ENCODE measurements at places on chromosomes 3 and 15.

DNA sequence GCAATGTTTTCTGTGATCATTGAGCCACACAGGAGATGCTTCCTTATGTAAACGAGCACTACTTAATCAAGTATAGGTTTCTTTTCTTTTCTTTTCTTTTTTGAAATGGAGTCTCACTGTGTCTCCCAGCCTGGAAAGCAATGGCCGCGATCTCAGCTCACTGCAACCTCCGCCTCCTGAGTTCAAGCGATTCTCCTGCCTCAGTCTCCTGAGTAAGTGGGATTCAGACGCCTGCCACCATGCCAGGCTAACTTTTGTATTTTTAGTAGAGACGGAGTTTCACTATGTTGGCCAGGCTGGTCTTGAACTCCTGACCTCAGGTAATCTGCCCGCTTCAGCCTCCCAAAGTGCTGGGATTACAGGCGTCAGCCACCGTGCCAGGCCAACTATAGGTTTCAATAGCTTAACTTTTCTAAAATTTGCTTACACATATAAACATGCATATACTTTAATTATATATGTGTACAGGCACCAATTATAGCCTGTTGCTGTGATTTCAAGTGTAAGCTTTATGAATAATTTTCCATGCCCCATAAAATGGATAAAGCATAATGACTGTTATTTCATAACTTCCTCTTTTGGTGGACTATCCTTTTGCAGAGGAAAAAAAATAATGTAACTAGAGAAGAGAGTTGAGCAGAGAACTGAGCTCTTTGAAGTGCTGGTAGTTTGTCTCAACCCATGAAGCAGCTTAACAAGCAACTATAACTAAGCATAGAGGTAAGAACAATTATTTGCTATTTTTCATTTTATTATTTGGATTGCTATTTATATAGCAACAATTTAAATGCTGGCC, 24.8 kb upstream of the MBNL1 start:
- DNase-seq, result no peak

GRCh38 chr15:51736751-51737521, 519 bp downstream of the LYSMD2 start:
- DNase-seq, result peak; percentile 42

DNA sequence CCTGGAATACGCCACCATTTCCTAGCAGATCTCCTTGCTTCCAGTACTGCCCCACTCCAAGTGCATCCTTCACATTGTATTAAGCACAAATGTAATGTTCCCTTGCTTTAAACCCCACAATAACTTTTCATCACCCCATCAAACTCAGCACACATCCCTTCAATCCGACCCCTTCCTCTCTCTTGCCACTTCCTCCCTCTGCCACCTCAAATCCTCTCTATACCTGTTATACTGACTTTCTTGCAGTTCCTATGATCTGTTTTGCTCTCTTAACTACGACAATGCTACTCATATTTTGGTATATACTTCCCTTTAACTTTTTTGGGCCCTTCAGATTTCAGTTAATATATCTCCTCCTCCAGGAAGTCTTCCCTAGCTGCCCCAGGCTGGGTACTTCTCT, 14.1 kb downstream of the PARL start:
- DNase-seq, result no peak

DNA sequence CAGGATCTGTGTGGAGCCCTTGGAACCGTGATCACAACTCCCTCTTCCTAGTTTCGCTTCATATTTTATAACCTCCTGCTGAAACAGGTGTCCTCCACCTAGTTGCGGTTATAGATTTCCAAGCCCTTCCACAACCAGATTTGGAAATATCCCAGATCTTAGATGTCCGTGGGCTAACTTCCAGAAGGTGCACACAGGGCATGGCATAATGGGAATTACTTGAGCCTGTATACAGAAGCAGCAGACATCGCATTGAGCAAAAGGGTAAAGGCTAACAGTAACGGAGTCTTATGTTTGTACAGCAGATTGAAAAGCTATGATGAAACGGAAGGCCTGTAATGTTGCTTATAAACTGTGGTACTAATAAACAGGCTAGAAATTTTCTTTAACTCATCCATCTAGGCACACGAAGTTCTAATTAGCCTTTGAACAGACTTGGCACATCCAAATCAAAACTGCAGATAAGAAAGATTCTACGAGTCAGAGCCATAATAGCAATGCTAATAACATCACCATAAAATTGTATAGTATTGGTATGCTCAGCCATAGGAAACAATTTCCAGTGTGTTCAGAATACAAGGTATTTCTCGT, 1.2 kb upstream of the USF3 start:
- no peak for DNase-seq

- DNase-seq, result no peak
Measured at GRCh38 chr3:186366206-186366605, 4.2 kb upstream of the DGKG start.

GRCh38 chr3:129582799-129583198, 23.7 kb downstream of the PLXND1 start:
- no peak for DNase-seq

DNA sequence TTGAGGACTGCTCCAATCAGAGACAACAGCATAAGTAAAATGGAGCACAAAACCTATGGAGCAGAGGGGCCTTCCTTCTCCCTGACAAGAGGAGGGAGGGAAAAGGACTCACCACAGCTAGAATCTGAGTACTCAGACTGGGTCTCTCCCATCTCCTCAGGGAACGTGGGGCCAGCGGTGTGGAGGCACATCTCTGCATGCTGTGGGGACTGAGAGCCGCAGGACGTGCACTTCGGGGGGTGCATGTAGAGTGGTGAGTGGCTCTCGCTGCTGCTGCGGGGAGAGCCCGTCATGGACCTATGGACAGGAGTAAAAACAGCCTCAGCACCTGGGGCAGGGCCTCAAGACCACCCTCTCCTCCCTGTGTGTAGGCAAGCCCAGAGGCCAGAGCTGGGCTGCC, 17.0 kb downstream of the BCL6 start:
- DNase-seq, result no peak

DNA sequence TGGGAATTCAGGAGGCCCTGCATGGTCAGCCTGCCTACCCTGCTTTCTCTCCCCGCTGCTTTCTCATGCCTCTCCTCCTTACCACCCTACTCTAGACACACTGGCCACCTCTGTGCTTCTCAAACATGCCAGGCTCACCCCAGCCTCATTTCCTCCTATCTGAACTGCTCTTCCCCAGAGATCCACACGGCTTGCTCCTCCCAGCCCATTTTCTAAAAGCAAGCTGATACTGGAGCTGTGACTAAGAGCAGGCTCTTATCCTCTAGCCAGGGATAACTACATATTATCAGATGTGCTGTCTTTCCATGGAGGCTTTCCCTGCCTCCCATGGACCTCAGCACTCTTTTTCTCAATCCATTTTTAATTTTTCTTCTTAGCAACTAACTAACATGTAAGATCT, 85.9 kb downstream of the BOC start:
- no peak for DNase-seq

DNA sequence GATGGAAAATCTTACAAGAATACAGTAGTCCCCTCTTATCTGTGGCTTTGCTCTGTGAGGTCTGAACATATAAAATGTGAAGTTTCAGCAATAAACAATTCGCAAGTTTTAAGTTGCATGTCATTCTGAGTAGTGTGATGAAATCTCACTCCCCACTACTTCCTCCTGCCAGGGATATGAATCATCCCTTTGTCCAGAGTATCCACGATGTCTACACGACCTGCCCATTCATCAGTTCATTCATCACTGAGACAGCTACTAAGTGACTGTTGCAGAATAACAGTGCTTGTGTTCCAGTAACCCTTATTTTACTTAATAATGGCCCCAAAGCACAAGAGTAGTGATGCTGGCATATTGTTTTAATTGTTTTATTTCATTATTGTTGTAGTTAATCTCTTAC, 489.2 kb upstream of the UBE2E2 start:
- no peak for DNase-seq

- DNase-seq, result no peak
Measured at GRCh38 chr15:76575274-76575673, 238.7 kb downstream of the ISL2 start.

DNA sequence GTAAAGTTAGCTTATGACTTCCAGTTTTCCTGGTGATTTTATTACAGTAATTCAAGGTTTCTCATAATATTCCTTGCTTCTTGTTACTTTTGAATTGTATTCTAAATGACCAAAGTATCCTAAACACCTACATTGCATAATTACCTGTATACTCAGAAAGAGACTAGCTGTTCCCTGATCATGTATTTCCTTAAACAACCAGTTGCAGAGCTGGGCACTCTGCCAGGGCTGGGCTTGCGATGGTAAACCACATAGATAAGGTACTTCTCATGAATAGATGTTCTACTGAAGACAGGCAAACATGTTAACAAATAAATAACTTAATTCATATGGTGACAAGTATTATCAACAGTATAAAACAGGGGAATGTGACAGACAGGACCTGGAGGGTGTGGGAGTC, 142.3 kb upstream of the WNT5A start:
- no peak for DNase-seq

DNA sequence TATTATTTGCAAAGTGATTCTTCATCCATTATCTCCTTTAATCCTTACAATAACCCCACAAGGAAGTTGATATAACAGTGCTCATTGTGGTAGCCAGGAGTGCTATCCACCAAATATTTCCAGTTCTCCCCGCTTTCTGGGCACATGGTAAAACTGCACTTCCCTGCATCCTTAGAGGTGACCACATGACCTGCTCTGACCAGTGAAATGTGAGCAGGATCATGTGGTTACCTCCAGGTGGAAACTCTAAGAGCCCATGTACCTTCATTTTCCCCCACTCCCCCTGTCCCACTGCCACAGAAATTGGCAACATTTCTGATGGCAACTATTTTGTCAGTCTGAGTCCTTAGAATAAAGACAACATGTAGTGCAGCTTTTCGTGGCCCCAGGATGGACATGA, 89.7 kb downstream of the MRPL46 start:
- DNase-seq, result no peak

DNA sequence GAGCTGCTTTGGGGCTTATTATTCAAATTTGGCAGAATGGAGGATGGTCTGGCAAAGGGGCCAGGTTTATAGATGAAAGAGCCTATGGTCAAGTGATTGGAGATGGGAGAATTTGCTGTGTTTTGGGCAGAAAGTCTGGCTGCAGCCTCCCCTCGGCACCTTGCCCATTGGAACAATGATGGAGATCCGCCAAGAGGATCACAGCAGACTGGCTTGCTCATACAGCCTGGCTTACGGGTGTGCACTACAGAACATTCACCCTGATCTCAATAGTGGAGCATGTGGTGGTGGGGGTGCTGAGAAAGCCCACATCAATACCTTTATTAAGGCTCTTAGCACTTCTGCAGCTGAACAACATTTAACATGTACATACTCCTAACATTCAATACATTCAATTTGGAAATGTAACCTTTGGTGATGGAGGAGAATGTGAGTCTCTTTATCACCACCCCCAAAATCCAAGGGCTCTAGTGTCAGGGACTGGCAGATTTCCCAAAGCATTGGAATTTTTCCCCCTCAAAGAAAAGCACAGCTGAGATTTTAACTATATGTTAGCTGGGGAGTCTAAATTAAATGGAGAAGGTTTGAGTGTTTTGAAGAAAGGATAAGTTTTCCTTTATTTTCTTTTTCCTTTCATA, 118.4 kb upstream of the TMC3 start:
- peak; percentile 90 for DNase-seq

DNA sequence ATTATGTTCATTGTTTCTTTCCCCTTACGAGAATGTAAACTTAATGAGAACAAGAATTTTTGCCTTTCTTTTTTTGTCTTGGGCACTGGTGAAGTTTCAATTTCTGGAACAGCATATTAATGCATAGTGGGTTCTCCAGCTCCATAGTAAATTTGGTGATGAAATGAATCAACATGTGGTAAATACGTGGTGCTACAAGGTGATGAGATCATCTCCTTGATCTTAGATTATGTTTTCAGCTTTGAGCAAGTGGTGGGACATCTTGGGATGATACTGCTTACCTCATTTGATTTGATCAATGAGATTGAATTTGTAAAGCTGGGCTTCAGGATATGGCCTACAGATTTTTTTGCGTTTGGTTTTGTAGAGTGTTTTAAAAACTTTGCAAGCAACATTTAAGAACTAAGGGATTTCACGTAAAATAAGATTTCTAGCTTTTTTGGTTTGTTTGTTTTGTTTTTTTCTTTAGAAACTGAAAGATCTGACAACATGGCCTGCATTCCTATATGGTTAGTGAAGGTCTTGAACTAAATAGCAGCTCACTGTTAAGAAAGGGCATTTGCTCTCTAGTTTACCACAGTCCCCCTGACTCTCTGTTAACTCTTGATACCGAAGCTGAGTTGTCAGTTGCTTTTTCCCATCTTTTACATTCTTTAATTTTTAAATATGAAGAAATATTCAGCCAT, 45.6 kb downstream of the FNDC3B start:
- no peak for DNase-seq

- DNase-seq, result no peak
Measured at GRCh38 chr3:17315897-17316296, 426.5 kb downstream of the TBC1D5 start.
